Activated naive CD4-positive, alpha-beta T cell treated with anti-CD3 and anti-CD28 coated beads, Interleukin-2, amount 10 ng/mL, durations not matched to agents 7 days and 5 days (primary cell): ENCODE measurements at places on chromosomes 3 and 15.

DNA sequence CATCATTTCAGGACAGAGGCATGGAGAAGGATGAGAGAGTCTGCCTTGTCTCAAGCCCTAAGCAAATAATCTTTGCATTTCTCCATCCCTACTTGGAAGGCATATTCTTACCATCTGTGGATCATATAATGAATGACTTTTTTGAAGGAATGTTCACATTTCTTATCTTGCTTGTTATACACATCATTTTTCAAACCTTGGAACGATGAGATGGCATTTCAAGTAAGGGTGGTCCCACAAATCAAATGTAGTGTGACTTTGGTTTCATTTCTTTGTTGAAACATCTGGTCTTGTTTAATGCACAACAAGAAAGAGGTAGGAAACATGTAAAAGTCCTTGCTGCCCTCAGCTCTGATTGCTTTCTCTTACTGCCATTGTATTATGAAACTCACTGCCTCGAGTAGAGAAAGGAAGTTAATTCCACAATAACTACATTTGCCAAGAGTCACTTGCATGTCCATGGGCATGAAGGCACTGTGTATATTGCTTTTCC lies 32.1 kb downstream of the RBMS3 start:
- DNase-seq = no peak

- DNase-seq = no peak
These were observed 138.3 kb upstream of the PTPRG start for GRCh38 chr3:61422945-61423673.

- DNase-seq = no peak
These were observed 22.7 kb downstream of the LARP6 start for GRCh38 chr15:70831094-70831911.

- DNase-seq = no peak
These were observed 18.4 kb downstream of the THOC7 start for GRCh38 chr3:63845215-63845614.

DNA sequence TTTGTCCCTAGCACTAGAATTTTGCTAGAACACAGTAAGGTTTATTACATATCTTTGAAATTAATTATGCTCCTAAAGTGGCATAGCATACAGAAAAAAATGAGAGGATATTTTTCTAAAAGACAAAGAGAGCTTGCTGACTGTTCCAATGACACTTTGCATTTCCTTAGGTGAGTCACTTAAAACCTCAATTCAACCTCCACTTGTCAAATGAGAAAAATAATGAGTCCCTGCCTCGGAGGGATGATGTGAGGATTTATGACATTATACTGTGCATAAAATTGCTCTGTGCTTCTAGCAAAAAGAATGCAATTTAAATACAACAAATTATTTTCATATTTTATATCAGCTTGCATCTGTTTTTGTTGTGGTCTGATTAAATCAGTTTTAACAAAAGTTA lies 1417.0 kb upstream of the ALCAM start:
- DNase-seq = no peak

- DNase-seq = no peak
These were observed 66.5 kb downstream of the ADAMTSL3 start for GRCh38 chr15:83720468-83720867.

- peak; percentile 27 for DNase-seq
These were observed 1.4 kb upstream of the DIS3L start for GRCh38 chr15:66291816-66292570.

DNA sequence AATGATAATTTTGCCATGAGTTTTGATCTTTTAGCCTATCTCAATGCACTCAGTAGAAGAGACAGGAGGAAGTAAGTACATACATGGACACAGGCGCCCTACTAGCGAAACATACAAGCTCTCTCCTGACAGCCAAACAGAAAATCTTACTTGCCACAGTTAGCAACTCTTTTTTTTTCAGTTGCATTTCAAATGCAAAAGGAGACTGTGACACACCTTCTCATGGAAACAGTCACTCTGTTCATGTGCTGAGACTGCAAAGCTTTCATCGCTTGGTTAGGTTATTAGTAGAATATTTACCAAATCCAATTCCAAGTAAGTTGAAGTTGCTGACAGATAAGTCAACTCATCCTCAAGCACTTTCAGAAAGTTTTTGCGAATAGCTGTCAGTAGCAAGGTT lies 223.3 kb downstream of the FOXP1 start:
- DNase-seq = no peak

DNA sequence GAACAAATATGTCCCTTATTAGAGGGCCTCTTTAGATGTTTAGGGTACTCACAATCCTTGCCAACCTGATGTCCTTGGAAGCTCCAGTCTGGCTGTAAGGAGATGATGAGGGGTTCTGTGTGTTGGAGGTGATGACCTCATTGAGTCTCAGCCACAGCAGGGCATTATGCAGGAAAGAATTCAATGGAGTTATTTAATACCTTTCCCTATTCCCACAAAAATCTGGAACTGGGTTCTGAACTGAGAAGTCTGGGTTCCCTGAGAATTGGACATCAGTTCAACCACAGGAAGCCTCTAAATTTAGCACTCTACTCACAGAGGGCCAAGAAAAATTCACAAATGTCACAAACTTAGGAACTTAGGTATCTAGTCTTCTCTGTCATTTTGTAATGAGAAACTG lies 36.9 kb downstream of the SLC35A5 start:
- no peak for DNase-seq

GRCh38 chr3:131224886-131225550 lies 156.6 kb upstream of the NUDT16 start:
- no peak for DNase-seq

DNA sequence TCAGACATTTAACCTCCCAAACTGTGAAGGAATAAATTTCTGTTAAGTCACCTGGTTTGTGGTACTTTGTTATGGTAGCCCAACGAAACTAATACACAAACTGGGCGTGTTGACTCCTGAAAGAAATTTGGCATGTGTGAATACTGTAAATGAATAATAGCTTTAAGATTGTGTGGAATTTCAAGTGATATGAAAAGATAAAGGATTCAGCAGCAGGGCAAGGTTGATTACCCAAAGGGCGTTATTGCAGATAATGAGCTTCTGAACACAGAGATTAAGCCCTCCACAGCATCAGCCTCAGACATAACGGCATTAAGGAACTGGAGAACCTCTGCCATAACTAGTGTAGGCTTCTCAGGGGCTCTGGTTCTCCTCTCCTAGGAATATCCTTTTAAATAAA lies 451.5 kb upstream of the NECTIN3 start:
- no peak for DNase-seq

DNA sequence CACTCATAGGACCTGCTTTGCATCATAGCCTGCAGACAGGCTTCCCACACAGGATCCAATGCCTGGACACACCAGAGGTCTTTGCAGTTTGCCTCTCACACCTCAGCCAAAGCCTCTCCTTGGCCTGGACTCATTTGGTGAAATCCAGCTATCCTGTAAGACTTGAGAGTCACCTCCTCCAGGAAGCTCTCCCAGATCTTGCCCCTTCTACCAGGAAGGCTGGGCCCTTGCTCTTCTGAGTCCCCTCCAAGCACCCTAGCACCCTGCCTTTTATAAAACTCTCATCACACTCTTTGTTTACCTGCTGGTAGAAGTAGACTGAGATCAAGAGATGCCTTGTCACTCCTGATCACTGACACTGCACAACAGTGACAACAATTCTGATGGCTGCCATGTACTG lies 66.8 kb upstream of the GLCE start:
- no peak for DNase-seq

DNA sequence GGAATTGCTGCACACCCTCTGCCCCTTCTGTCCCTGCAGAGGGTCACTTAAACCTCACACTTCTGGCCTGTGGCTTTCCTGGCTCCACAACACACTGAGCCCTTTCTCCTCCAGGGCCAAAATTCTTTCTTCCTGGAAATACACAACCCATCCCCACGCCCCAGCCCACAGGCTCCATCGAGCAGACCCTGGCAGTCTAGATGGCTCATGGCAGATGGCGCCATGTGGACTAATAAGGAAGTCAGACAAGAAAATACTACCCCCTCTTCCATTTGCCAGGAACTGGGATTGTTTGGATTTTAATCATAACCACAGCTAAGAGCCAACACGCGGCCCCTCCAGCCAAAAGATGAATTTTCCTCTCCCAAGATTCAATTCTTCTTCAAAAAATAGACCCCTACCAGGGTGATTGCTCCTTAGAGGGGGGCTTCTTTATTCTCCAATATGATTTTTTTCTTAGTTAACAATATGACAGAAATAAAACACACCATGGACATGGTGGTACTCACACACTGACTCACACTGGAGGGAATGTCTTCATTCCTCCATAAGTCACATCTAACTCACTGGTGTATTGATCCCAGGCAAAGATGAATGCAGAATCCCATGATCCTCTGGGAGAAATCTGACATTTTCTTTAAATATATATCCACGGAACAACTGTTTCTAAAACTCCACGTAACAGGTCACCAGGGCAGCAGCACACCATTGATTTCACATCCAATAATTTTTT lies 111.5 kb downstream of the NTRK3 start:
- DNase-seq = no peak

GRCh38 chr3:49132437-49133225 lies at the start of gene LAMB2:
LAMB2 (minus strand) TSS chr3:49133050; CDS start chr3:49132867, 183 bp downstream.
- DNase-seq = no peak

GRCh38 chr3:188283347-188283746 lies 129.4 kb downstream of the LPP start:
- no peak for DNase-seq

DNA sequence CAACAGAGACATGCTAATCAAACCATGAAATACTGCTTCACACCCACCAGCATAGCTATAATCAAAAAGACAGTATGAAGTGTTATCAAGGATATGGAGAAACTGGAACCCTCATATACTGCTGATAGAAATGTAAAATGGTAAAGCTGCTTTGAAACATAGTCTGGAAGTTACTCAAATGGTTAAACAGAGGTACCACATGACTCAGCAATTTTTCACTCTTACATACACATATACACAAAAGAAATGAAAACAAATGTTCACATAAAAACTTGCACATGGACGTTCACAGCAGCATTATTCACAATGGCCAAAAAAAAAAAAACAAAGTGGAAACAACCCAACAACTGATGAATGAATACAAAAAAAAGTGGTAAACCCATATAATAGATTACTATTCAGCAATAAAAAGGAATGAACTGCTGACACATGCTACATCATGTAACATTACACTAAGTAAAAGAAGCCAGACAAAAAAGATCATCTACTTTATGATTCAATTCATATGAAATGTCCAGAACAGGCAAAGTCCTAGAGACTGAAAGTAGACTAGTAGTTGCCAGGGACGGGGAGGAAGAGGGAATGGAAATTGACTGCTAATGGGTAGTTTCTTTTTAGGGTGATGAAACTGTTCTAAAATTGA lies 23.2 kb downstream of the ZNF148 start:
- DNase-seq = no peak

GRCh38 chr3:127760361-127760760 lies 62.0 kb downstream of the MGLL start:
- no peak for DNase-seq

DNA sequence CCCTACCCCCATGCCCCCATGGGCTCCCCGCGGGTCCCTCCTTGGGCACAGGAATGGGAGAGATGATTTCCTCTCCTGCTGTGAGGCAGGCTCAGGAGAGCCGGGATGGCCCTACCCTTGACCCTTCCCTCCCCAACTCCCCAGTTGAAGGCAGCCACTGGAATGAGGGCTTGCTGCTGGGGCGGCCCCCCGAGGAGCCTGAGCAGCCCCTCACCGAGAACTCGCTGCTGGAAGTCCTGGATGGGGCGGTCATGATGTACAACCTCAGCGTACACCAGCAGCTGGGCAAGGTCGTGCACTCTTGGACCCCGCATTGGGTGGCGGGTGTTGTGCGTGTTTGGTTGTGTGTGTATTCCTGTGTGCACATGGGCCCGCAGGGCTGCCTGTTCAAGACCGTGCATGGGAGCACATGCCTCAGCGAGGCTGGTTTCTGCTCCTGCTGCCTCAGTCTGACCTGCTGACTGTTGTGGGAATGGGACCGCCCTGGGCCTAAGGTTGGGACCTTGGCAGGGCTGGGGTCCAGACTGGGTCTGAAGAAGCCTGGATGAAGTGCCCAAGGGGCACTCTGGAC lies 14.0 kb downstream of the AMIGO3 start:
- no peak for DNase-seq

DNA sequence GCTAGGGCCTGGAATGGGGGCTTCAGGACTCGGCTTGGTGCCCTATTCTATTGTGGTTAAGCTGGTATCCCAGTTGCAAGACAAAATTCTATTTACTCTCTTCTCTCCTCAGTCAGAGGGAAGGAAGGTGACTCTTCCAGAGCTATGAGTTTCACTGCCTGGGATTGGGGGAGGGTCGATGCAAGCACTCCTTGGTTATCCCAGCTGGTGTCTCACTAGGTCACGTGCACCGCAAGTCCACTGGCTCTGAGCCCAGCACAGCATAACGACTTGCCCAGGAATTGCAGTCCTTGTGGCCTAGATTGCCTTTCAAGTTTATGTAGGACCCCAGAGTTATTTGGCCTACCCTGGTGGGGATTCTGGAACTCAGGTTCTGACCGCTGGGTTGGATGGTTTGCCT lies 958.8 kb downstream of the IGSF11 start:
- DNase-seq = no peak

DNA sequence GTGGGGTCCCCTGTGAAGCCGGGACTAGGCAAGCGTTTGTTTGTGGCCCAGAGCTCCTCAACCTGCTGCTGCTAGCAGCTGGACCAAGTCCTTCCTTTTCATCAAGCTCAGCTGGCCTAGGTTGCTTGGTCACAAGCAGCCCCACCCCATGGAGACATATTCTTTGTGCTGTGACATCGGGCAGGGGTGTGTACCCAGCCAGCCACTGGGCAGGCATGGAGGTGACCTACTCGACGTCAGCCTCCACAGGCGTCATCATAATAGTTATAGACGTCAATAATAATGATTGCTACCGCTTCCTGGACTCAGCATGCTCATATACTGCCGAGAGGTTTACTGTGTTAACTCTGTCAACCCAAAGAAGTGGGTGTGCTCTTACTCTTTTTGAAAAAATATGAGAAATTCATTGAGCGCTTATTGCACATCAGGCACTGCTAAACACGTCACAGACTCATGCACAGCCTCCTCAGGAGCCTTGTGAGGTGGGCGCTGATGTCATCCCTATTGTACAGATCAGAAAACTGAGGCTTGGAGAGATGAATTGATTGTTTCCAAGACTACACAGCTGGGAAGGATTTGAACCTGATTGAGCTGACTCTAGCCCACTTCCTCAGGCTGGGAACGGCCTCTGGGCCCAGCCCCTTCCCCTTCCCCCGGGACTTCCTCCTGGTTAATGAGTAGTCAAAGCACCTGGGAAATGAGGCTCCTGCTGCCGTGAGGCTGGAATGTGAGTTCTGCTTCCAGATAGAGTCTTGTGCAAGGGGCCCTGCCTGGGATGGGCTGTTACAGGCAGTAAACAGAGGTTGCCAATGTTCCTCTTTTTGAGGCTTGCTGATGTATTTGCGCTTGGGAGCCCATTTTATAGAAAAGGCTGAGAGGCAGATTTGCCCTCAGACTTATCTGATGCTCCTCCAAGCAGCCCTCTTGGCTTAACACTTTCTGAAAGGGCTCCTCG lies 16.2 kb downstream of the SLC6A6 start:
- no peak for DNase-seq

DNA sequence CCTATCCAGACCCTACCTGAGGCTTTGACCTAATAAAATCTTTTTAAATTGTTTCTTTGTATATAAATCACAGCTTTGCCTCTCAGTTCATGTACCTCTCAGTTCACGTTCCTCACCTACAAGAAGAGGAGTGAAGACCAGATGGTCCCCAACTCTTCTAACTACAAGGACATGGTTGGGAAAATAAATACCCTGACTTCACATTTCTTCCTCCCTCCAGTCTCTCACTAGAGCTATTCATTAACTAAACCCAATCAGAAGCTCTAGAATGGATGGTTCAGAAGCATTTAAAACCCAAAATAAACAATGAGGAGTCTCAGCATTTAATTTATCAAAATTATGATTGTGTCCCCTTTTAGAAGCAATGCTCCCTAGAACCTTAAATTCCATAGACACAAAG lies 97.3 kb upstream of the AGTR1 start:
- DNase-seq = no peak

GRCh38 chr3:15284121-15284889 lies 48.1 kb downstream of the SH3BP5 start:
- DNase-seq = no peak
